Spleen (tissue), 13 donors: ENCODE measurements at places on chromosomes 5 and 9. TPM values are rescaled to one million over a fixed set of nuclear protein-coding genes. Genes with fewer than 3 reads are reported as not detected.

GRCh38 chr5:138595180-138595795, 20.1 kb upstream of the HSPA9 start:
- DNase-seq: no peak

- DNase-seq: no peak
Measured at GRCh38 chr5:32098291-32098690, 75.8 kb downstream of the GOLPH3 start.

GRCh38 chr5:39059064-39059463, 15.1 kb downstream of the RICTOR start:
- no peak for DNase-seq

DNA sequence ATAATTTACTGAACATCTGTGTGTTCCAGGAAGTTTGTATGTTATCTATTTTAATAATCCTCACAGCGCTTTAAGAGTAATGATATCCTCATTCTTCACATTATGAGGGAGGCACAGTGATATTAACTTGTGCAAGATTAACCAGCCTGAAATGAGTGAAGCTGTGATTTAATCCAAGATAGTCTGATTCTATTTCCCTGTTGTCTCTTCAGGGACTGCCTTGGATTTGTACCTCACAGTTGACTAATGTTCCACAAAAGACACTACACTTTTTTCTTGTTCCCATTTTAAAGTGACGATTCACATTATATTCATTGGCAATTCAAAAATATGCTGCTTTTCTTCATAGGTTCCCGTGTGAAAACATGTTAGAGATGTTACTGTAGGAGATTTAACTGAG, 125.3 kb upstream of the GNA14 start:
- no peak for DNase-seq

- DNase-seq: no peak
Measured at GRCh38 chr5:75152860-75153259, 83.8 kb downstream of the ANKRD31 start.

DNA sequence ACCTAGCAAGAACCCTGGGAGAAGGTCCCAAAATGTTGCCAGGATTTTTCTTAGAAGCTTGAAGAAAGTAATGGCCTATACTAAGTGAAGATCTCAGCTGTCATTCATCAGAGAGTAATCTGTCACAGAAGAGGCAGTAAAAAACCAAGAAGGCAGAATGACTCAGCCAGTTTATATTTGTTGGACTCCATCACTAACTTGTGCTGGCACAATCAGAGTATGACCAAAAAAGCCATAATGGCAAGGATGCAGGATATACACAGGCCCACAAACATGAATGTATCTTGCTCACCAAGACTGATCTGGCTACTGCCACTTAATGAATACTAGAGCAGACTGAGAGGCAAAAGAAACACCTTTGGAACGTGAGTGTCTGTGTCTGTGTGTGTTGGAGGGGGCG, 104.0 kb upstream of the POU5F2 start:
- DNase-seq: no peak

The HRCT1 gene
- total RNA-seq: not detected

The PCDHB13 gene
- total RNA-seq: 6.8 TPM

The KCNN2 gene
- total RNA-seq: 0.34 TPM
